ENCODE measurements at places on chromosomes 1 and 21.

GRCh38 chr1:175434283-175434860 is 241.8 kb upstream of the KIAA0040 start:
- DNase-seq: no peak

- DNase-seq: no peak
Measured at GRCh38 chr1:211912038-211912437, 81.5 kb upstream of the LPGAT1 start.

DNA sequence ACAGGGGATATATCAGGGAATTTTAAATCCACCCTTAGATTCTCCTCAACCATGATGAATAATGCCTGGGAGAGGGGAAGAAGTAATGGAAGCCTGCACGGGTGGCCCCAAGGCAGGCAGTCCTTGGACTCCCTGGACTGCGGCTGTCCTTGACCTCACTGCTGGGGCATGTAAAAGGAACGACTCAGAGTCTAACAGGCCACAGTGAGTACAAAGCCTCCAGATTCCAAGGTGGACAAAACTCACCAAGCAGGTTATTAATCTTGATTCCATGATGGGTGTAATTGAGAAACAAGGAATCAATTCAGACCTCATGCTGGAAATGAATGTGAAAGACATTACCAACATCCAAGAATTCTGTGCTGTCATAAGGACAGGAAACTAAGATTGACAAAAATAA is 13.0 kb upstream of the ARHGAP29 start:
- no peak for DNase-seq

DNA sequence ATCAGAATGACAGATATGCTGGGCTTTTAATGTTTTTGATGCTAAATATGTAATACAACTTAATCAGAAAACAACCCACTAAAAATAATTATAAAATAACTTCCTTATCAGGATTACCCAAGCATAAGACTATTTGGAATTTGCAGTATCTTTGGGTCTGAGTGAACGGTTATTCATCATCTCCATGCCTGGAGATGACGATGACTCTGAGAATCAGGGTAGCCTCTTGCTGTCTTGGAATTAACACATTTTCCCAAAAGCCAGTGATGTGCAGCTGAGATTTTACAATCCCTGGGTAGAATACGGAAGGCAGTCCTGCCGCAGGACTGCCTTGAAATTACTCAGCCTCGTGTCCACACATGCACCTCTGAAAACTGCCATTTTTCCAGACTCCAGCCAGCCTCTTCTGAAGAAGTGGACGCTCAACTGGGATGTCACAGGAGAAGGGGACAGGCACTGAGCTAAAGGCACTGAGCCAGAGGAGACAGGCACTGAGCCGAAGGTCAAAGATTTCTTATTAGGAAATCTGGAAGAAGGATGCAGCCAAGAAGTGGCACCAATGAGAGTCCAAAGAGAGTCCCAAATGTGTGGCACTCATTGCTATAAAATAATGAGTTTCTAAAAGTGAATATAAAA is 85.5 kb downstream of the PGBD5 start:
- DNase-seq: no peak

- DNase-seq: no peak
Measured at GRCh38 chr1:154962156-154962749, 671 bp upstream of the PYGO2 start.

DNA sequence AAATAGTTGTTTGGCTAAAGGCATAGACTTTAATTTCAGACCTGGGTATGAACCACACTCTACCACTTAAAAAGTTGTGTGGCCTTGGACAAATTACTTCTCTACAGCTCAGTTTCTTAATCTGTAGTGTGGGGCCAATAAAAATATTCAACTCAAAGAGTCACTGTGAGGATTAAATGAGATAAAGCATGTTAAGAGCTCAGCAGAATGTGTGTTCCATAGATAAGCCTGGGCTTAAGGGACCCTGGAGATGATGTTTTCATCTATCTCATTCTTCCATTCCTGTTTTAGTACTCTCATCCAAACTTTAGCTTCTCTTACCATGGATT is 17.7 kb downstream of the S100A10 start:
- no peak for DNase-seq

- peak; percentile 31 for DNase-seq
Measured at GRCh38 chr1:206703661-206704060, 19.0 kb downstream of the MAPKAPK2 start.

DNA sequence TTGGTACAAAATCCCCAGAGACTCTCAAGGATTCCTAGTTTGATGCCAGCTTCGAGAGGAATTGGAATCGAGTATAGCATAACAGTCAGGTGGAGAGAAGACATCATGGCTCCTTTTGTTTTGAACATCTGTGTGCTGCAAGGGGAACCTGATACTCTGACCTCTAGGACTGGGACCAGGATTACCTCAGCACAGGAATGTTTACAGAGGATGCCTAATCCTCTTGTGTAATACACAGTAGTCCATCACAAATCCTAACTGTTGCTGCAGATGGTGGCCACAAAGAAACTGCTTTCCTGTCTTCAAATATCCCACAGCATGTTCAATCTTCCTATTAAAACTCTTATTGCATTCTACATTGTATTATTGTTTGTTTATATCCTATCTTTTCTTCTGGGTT is 111.8 kb upstream of the PRMT6 start:
- DNase-seq: no peak

GRCh38 chr1:89942825-89943658 is 51.9 kb upstream of the ZNF326 start:
- no peak for DNase-seq

GRCh38 chr1:237281481-237281880 is 239.5 kb downstream of the RYR2 start:
- DNase-seq: no peak

- no peak for DNase-seq
Measured at GRCh38 chr1:246947255-246947654, 15.5 kb upstream of the AHCTF1 start.

DNA sequence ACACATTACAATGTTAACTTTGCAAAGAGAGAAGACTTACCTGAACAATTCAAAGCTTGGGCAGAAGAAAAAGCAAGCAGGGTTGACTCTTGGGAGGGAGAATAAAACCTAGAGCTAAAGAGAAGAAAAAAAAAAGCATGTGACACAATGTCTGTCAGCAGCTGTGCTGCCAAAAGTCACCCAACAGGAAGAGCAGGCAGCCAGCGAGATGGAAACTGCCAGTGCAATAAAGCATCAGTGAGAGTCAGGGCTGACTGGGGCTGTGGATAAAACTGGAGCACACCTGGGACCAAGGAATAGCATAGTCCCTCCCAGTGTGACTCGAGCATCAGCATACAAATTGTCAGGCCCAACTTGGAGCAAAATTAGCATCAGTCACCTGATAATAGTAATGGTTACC is 65.0 kb upstream of the SLC22A15 start:
- DNase-seq: no peak

All from stimulated activated CD4-positive, alpha-beta T cell treated with anti-CD3 and anti-CD28 coated beads, TNF-alpha, amount 100 ng/mL, for 1 hour (primary cell).